ENCODE measurements at places on chromosomes 16 and 17.

DNA sequence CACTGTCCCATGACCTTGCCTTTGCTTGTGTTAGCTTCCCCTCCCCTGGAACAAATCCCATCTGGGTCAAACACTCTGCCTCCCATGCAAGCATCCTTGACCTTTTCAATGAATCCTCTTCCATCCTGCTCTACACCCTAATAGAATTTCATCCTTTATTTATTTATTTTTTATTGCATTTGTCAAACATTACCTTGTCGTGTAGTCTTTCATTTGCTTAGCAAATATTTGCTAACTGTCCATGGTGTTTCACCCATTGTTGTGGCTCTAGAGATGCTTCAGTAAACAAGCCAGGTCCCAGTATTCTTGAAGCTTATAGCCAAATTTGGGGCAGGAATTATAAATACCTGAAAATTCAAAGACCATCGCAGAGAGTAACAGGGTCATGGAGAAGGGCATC lies 51.0 kb upstream of the MRTFB start:
- DNase-seq, result no peak

DNA sequence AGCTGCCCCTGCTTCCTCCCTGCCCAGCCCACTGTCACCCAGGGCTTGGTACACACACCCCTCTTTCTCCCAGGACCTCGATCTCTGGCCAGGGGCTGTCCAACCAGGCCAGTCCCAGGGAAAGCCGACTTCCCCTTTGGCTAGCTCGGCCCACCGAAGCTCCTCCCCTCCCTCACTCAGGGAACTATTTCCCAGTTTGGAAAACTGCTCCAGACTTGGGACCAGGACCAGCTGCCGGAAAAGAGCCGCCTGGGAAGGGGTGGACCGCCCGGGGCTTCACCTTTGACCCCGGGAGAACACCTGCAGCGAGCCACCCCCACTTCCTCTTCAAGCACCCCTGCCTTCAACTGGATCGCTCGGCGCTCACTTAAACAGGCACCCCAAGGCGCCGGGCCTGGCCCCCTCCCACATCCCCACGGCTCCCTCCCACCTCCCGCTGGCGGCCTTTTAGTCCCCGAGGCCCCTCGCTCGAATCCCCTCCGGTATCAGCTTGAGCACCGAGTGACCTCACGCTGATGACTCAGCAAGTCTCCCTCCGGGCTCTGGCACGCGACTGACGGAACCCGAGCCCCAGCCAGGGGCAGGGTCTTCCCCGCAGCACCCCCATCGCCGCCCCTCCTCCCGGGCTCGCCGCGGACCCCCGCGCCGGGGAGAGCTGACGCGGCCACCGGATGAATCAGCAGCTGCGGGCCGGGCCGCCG lies 934 bp downstream of the MAFG start:
- DNase-seq, result peak; percentile 78

- DNase-seq, result no peak
These were observed 24.3 kb downstream of the NOL11 start for GRCh38 chr17:67742025-67742424.

GRCh38 chr16:81866820-81867440 lies 87.8 kb downstream of the PLCG2 start:
- DNase-seq, result no peak

- no peak for DNase-seq
These were observed 107.9 kb upstream of the HAS3 start for GRCh38 chr16:68997564-68997963.

DNA sequence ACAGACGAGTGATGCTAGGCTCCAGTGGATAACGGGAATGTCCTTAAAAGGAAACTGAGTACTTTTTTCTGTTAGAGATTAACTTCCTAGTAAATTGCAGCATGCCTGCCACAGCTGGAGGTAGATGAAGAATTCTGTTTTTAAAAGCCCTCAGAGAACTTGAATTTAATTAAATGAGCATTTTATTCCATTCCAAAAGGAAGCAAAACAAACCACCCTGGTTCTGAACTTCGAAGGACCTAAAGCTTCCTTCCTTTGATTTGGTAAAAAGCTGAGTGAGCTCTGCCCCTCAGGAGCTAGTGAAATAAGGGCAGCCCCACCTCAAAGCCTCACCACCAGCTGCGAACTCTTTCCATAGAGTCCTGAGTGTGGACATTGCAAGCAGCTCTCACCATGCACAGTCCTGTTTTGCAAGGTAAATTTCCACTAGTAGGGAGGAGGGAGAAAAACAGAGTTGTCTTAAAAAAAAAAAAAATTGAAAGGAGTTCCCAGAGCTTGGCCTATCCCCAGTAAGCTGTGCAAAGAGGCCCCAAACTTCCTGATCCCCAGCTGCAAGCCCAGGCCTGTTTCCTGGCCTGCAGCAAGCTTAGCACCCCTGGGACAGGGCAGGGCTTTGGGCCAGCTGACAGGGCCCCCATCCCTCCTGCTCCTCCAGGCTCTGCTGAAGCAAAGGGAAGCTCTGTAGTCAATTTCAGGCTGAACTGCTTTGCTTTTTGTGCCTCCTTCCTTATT lies 11.2 kb downstream of the CHD9NB start:
- no peak for DNase-seq

- no peak for DNase-seq
These were observed 58.3 kb downstream of the SRCIN1 start for GRCh38 chr17:38547444-38547843.

Measured in stimulated activated CD8-positive, alpha-beta memory T cell treated with anti-CD3 and anti-CD28 coated beads, Interleukin-4, amount 100 ng/mL, for 48 hours (primary cell).